Right ventricle myocardium superior (tissue), 1 donor: ENCODE measurements at places on chromosomes 2 and 18.

GRCh38 chr2:139805441-139805840, 1025.3 kb upstream of the NXPH2 start:
- no peak for DNase-seq

GRCh38 chr18:32470460-32470713, 295 bp downstream of the GAREM1 start:
- DNase-seq, result no peak

DNA sequence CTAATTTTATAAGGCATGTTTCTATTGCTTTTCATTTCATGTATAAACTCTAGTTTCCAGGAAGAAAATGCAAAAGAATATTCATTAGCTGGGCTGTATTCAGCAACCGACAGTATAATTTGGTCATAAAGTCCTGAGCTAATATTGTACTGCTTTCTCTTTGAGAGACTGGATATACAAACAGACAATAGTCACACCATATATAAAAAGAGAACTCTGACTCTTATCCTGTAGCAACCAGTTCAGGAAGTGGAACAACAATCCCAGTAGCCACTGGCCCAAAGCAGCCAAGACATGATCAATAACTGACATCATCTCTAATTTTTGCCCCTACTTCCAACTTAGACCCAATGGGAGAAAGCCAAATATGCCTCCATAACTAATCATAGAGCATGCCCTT, 160.8 kb downstream of the FSIP2 start:
- no peak for DNase-seq

- no peak for DNase-seq
These were observed 46.0 kb upstream of the CALCRL start for GRCh38 chr2:187493877-187494568.

- no peak for DNase-seq
These were observed 22.9 kb downstream of the ACVR1 start for GRCh38 chr2:157853211-157853610.

DNA sequence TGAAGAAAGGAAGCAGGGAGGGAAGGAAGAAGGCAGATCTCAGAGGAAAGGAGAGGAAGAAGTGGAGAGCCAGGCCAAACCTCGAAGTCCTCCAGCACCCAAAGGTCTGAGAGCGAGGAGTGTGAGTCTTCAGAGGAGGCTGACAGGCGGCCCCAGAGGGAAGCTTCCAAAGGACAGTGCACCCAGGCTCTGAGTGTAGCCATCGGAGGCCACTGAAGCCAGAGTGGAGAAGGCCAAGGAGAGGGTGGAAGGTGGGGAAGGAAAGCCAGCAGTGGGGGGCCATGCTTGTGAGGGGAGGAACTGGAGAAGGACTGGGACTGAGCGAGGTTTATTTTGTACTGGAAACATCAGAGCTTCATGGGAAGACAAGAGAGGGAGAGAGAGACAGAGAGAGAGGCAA, 6.0 kb downstream of the ATP6V1B1 start:
- DNase-seq, result no peak

DNA sequence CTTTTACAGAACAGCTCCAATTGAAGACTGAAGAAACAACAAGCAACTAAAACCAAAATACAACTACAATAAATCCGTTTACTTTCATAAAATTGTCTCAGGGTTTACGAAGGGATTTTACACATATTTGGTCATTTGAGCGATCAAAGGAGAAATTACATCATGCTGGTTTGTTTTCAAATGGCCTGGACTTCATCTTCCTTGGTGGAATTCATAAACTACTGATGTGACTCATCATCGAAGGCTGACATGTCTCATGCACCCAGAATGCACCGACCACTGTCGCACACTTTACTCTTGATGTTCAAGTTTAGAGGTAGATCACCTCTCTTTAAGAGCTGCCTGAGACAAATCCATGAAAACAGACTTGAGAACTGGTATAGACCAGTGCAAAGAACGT, 25.6 kb upstream of the PMAIP1 start:
- DNase-seq, result no peak

DNA sequence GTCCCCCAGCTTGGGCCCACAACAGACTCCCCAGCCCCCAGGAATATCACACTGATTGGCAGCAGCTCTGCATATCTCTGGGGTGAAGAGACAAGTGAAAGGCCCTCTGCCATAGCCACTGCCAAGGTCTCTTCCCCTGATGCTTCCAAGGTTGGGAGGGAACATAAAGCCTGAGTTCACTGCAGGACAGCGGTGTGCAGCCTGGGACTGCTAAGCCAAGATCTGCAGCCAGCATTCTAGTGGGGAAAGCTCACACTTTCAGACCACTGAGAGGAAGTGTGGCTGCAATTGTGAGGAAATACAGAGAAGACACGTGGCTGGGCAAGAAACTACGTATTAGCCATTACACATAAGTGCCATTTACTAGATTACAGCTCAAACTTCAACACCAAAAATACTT, 100.7 kb downstream of the MAIP1 start:
- DNase-seq, result no peak

GRCh38 chr2:142974288-142975024, 97.0 kb downstream of the KYNU start:
- DNase-seq, result no peak

DNA sequence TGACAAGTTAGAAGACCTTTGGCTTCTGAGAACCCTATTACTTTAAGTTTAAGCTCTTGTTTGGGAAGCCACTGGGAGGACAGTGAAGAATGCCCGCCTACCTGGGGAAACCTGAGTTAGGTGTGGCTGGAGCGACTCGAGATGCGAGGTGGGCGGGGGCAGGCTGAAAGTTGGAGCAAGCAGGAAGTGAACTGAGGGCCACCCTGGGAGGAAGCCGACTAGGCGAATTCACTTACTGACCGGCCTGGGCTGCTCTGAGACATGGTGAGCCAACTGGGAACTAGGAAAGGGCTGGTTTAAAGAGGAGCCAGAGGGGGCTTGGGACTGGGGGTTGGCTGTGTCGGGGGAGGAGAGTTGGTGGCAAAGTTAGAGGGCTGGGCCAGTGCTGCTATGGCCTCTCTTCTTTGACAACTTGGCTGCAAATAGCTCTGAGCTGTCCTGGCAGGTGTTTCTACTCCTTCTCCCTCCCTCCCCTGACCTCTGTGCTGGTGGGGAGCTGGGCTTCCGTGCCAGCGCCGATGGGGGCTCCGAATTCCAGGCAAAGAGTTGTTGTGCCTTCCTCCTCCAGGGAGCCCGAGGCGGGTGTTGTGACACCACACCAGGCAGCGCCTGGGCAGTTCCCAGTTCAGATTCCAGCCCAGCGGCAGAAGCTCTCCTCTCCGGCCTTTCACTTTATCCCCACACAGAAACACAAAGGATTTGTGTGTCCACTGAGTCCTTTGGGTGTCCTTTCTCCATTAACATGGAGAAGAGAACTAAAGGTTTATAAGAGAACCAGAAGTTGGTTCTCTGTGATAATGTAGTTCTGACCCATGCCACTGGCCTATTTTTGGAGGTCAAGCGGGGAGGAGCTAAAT, at the start of gene VAMP8:
TSS of gene VAMP8 (plus strand) at position 201 of the 857 bp plus-strand sequence. CDS start at position 262, 61 bp downstream.
- DNase-seq, result peak; percentile 70

DNA sequence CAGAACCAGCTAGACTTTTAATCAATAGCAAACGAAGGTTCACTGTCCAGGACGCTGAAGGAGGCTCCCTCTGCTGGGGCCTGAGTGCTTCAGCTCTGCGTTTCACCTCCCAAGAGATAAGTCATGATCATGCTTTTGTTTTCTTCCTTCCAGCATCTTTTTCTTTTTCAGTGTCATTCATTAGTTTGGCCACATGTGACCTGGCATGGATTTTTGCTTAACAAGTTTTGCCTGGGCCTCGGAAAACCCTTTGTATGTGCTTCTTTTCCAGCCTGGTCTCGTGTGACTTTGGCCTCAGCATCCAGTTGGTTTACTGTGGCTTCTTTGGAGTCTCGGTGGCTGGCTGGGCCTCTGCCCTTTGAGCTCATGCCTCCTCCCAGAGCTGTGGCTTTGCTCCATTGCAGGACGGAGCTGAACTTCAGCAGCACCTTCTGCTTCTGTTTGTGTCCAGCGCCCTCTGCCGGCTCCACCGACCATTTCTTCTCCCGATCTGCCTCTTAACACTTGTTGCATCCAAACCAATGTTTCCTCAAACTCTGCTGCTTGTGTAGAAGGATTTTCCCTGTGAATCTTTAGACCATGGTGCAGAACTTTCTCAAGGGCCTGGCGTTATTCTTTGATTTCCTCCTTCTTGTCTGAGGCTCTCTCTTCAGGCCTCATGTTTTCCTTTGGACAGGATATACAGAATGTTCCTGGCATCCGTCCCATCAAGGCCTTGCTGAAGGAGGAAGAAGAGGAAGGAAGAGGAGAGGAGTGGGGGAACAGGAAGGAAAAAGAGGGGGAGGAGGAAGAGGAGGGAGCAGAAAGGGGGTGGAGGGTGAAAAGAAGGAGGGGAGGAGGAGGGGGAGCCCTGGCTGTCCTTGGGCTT, 23.6 kb upstream of the HES6 start:
- DNase-seq, result peak; percentile 95

- DNase-seq, result no peak
These were observed 590.6 kb upstream of the NETO1 start for GRCh38 chr18:73458186-73458964.

DNA sequence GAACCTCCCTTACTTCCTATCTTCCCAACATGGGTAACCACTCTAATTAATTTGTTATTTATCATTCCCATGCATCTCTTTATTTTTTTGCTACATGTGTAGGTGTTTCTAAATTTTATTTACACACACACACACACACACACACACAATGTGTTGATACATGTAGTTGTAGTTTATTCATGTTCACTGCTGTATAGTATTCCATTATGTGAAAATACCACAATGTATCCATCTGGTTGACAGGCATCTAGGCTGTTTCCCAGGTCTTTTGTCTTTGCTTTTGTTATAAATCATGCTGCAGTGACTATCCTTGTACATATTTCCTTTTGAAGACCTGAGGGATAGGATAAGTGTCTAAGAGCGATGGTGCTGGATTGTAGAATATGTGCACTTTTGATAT, 59.7 kb downstream of the ACAA2 start:
- no peak for DNase-seq

DNA sequence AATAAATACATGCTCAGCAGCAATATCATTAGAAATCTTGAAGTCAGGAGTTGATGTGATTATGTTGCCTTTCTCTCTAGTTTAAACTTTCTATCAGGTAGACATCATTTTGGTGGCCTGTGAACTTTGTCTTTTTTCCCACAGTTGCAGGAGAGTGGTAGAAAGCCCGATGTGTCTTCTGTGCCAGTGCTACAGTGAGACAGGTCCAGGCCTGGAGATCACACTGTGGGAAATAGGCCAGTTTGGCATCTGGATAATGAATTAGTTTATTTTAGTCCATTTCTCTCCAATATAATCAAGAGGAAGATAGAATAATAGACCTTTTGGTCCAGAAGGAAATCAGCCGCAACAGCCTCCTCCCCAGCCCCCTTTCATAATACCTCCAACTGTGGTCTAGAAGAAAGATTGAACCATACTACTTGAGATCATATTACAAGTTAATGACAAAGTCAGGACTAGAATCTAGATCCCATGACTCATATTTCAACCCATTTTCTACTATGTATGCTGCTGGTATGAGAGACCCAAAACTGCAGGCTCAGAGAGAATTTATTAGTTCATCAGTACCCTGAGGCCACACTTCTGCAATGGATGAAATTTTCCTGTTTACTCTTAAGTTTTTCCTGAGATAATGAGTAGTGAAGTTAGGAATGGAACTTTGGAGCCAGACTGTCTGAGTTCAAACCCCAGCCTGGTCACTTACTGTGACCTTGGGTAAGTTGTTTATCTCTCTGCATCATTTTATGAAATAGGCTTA, 20.6 kb downstream of the KCMF1 start:
- DNase-seq, result no peak

GRCh38 chr2:179454443-179455171, 190.0 kb upstream of the SESTD1 start:
- no peak for DNase-seq

- DNase-seq, result no peak
These were observed 4.1 kb downstream of the CCDC195 start for GRCh38 chr2:224711859-224712665.

GRCh38 chr2:240996161-240996833, 2.1 kb upstream of the SNED1 start:
- peak; percentile 42 for DNase-seq

DNA sequence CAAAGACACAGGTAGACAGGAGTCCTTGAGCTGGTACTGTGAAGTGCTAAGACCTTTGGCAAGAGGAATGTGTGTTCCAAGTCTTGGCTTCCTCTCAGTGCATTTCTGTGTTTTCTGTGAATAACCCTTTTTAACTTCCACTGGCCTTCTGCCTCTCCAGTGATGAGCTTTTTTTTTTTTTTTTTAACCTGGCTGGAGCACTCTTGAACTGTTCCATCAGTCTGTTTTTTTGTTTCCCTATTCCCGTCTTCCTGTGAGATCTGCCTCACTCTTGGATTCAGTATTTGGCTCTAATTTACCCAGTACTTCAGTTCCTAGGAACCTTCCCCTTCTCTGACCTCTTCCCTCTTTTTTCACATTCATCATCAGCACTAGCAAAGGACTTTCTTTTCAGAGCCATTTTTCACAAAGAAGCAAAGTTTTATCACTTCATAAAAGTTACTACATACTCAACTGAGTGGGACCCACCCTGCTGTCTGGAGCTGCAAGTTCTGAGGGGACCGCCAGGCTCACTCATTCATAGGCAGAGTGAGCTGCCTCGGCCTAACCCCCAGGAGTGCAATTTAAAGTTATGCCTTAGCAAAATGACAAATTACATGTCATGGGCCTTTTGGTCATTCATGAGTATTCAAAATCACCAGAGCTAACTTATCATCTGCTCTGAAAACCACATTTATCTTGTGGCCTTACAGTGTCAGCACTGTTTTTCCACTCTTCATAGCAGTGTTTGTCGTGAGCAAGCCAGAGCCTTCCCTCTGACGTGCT, 126.9 kb upstream of the DAPL1 start:
- no peak for DNase-seq

DNA sequence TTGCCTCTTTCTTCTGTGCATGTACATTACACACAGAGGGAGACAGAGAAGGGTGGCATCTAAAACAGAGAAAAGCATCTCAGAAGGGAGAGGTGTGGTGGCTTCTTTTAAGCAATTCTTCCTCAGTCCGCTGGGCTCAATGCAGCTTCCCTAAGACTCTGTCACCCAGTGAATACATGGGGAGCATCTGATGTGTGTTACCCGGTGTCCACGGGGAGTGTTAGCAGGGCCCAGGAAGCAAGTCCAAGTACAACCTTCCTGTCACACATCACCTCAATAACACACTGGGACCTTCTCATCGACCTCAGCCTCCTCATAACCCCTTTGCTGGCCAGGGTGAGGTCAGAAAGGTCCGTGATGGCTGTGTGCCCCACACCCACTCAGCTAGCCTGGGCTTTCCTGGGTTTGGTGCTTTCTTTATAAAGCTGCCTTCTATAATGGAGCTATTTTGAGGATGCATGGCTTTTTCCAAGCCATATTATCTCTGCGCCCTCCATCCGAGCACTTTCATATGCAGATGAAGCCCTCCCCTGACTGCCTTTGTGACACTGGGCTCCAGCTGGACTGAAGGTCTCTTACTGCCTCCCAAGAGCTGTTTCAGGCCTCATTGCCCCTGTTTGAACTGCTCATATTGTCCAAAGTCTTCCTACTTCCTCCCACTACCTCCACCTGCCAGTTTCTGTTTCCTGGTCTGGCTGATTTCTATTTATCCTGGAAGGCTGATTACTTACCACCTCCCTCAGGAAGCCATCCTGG, 21.4 kb downstream of the TNFRSF11A start:
- DNase-seq, result no peak

DNA sequence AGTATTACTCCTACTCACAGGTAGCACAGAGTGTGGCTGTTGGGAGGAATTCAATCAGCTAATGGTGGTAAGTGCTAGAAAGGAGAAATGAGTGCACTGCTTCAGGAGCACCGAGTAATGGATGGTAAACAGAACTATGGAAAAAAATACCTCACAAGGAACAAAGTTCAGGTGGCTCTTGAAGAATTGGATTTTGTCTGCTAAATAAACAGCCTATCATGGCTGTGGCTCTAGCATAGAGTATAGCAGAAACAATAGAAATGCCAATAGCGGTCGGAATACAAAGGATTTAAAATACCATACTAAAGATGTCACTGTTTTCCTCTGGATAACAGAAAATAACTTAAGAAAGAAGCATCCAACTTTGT, 482.5 kb downstream of the NUP35 start:
- DNase-seq, result no peak
